Posterior vena cava (tissue), 2 donors: ENCODE measurements at places on chromosomes 6 and 20. TPM values are rescaled to one million over a fixed set of nuclear protein-coding genes. Genes with fewer than 3 reads are reported as not detected.

- no peak for DNase-seq
These were observed 190.3 kb downstream of the ATXN1 start for GRCh38 chr6:16570946-16571345.

- no peak for DNase-seq
These were observed 86.4 kb upstream of the PTPN1 start for GRCh38 chr20:50423758-50424157.

The FOXS1 gene
- 5.0 TPM for total RNA-seq

DNA sequence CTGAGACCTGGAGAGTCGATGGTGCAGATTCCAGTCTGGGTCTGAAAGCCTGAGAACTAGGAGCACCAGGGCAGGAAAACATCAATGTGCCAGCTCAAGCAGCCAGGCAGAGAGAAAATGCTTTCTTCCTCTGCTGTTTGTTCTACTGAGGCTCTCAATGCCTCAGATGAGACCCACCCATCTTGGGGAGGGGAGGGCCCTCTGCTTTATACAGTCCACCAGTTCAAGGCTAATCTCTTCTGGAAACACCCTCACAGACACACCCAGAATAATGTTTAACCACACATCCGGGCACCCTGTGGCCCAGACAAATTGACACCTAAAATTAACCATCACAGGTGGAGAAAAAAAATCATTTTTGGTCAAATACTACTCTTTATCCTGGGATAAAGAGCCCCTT is 89.3 kb upstream of the SLC22A23 start:
- no peak for DNase-seq

GRCh38 chr6:126268092-126268491 is 71.8 kb upstream of the CENPW start:
- no peak for DNase-seq

DNA sequence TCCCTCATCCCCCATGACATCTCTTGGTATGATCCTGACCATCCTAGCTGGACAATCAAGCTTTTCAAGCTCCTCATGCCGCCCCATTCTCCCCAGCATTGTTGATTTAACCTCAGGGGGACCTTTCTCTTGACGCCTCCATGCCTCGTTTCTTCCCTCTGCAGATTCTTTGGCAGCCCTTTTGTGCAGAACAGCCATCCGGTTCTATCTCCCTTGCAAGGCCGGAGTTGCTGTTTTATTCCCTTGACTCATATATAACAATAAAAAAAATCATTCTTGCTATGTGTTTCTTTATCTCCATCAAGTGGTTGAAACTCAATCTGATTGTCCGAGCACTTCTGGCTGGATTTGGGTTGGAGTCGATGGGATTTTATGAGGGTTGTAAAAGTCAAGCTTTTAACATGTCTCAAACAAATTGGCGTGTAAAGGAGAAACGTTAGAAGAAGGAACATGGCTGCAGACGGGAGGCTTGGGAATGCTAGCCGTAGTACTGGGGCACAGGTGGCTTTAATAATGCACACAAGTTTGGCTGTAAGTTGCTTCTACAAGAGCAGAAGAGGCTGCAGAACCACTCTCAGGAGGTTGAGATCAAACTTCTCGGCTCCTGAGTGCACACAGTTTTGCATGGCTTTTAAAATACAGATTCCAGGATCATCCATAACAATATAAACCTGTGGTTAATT is 3.9 kb upstream of the SULF2 start:
- no peak for DNase-seq

- DNase-seq = no peak
These were observed 150.3 kb downstream of the COL21A1 start for GRCh38 chr6:56096946-56097621.

DNA sequence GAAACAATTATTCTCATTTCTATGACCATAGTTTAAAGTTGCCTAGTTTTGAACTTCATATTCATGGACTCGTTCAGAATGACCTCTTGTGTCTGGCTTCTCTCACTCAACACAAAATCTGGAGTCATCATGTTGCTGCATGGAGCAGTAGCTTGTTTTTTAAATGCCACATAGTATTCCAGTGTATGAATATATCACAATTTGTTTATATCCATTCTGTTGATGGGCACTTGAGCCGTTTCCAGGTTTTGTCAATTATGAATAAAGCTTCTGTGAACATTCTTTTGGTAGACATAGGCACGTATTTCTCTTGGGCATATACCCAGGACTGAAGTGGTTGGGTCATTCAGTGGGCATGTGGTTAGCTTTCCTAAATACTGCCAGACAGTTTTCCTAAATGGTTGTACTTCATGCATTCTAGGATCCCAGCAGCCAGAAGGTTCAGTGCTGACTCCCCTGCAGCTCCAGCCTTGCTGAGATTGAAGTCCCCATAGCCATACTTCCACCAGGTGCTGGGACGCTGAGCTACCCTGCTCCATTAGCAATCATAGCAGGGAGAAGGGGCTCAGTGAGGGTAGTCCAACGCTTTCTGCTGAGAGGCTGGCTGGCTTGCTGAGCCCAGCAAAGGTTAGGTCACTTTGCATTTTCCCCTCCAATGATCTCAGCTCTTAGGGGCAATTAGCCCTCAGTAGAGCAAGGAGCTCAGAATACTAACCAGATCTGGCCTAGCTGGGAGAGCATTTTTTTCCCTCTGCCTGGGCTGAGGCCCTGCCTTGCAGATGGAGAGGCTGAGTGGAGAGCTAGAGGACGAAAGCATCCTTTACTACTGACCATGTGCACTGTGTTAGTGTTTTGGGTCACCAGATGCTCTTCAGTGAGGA is 35.7 kb upstream of the CTNNBL1 start:
- no peak for DNase-seq
